Memory B cell (primary cell): ENCODE measurements at places on chromosomes 13 and 19.

DNA sequence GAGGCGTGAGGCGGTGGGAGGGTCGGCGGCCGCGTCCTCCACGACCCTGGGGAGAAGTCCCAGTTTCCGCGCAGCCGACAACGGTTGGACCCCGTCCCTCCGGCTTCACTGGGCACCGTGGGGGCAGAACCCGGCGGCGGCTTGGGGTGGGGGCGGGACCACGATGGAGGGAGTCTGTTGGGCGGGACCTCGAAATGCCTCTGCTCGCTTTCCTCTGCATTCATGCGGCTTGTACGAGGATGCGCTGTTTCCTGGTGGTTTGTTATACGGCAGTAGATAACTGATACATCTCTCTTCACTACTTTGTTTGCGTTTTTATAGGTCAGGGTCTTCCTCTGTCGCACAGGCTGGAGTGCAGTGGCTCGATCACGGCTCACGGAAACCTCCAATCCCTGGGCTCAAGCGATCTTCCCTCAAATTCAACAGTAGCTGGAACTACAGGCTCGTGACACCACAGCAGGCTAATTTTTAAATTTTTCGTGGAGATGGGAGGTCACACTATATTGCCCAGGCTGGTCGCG is 24.6 kb upstream of the ZNF846 start:
- no peak for DNase-seq

- DNase-seq, result no peak
Measured at GRCh38 chr13:25084096-25084495, 11.8 kb upstream of the PABPC3 start.

- DNase-seq, result no peak
Measured at GRCh38 chr13:23788459-23788858, 100.7 kb downstream of the MIPEP start.

DNA sequence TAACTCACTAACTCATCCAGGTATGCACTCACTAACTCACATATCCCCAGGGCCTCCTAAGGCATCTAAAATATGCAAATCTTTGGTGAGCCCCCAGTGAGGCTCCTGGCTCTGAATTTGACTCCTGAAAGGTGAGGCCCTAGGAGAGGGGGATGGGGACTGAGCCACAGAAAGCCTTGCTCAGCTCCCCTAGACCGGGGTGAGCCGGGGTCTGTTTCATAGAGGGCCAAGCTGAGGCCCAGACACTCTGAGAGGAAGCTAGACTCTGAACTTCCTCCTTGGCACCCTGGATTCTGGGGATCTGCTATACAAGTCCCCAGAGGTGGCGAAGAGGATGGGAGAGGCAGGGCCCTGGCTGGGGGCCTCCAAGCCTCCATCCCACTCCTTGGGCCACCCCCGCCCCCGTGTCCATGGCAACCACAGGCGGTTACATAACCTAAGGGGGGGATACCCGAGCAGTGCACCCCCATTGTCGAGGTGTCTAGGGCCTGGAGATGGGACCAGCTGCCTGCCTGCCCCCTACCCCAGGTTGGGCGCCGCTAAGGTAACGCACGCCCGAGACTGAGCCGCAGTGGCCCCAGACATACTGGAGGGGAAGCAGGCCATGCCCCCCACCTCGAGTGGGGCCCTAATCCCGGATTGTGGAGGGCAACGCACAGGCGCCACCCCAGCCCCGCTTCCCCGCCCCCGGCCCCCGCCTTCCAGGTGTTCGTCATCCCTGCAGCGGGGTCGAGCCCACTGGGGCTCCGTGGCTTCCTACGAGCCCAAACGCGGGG is 646 bp downstream of the ABHD8 start:
- DNase-seq, result no peak

GRCh38 chr13:31625115-31625514 is 114.2 kb upstream of the RXFP2 start:
- DNase-seq, result no peak

- DNase-seq, result no peak
Measured at GRCh38 chr13:45695198-45695730, 6.9 kb upstream of the CBY2 start.

- no peak for DNase-seq
Measured at GRCh38 chr19:48424694-48425219, 21.0 kb upstream of the GRWD1 start.

DNA sequence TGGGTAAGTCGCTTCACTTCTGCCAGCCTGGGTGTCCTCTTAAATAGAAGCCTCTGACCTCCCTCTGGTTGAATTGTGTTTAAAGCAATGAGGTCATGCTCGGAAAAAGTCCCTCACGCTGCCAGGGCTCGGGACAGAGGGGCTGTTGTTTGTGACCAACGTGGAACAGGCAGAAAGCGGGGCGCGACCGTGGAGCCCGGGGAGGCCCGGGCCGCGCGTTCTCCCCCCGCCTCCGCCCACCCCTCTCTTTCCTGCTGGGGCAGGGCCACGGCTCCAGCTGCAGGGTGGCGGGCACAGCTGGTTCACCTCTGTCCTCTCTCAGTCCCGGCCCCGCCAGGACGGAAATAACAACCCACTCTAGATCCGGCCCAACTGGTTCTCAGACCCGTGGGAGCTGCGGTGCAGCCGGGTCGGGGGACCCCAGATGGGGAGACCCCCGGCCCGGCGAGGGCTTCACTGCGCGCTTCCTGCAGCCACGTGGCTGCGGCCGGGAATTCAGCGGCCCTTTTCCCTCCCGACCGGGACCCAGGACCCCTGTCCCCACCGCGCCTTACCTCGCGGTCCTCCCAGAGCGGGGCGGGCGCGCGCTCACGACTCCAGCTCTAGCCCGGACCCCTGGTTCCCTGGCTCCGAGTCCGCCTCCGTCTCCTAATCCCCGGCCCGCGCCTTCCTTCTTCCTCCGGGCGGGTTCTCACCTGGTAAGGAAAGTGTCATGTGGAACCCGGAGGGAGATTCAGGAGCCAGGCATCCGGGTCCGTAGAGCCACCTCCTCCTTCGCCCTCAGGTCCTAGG is 1.9 kb downstream of the CDC42EP5 start:
- no peak for DNase-seq

GRCh38 chr19:2977746-2978138 is 378 bp downstream of the TLE6 start:
- no peak for DNase-seq

DNA sequence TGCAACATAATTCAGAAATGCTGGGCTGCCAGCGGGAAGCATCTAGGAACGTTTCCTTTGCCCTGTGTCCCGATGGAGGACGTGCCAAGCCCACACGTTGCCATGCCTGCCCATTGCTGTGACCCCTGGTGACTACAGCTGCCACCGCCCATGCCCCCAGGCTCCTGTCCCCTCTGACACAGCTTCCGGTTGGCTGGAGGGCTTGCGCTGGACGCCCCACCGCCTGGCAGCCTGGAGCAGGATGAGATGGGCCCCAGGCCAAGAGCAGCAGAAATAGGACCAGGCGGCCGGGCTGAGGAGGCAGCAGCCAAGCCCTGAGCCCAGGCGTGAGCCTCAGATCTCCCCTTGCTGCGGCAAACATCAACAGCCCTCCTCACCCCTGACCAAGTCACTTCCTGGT is 125.9 kb downstream of the COL4A2 start:
- DNase-seq, result no peak

DNA sequence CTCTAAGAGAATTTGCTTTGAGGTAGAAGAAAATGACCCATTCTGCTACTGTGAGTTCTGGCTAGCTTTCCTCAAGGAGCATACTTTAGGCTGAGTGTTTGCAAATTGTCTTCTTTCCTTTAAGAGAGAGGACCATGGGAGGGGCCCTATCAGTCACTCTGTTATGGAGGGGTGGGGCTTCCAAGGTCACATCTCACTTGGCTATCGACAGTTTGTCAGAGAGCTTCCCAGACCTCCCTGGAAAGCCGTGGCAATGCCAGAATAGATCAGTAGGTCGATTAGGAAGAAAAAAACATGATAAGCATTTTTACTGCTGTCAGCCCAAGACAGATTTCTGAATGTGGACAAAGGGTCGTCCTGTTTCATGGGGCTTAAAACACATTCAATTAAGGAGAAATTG is 93.3 kb downstream of the OXGR1 start:
- no peak for DNase-seq

- DNase-seq, result no peak
Measured at GRCh38 chr19:5452594-5453565, 2.3 kb upstream of the ZNRF4 start.

DNA sequence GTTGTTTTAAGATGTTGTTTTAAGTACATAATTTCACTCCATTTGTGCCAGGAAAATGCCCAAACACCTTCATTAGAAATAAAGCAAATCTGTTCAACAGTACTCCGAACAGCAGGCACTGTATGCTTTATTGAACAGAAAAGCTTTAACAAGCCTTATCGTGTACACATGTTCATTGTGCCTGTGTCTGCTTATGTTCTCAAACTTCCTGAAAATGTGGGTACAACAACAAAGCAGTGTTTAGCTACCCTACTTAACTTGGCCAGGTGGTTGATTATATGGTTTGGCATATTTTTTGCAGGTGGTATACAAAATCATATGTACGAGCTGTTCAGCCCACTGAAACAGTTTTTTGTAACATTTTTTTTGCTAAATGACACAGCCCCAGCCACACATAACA is 718.0 kb downstream of the DACH1 start:
- DNase-seq, result no peak

GRCh38 chr13:29674532-29674931 is 79.0 kb upstream of the SLC7A1 start:
- no peak for DNase-seq

- DNase-seq, result no peak
Measured at GRCh38 chr13:78139765-78140164, 221.1 kb upstream of the EDNRB start.

DNA sequence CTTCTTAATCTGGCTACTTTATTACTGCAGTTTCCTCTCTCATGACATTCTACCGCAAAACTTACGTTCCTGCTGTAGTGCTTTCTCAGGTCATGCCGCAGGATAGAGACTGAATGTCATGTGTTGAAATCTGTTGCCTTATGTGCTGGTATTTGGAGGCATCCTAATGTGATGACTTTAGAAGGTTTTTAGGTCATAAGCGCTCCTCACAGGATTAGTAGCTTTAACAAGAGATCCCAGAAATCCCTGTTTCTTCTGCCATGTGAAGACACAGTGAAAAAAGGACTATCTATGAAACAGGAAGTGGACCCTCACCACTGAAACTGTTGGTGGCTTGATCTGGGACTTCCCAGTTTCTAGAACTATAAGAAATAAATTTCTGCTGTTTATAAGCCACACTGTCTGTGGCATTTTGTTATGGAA is 209.3 kb downstream of the LACC1 start:
- no peak for DNase-seq

DNA sequence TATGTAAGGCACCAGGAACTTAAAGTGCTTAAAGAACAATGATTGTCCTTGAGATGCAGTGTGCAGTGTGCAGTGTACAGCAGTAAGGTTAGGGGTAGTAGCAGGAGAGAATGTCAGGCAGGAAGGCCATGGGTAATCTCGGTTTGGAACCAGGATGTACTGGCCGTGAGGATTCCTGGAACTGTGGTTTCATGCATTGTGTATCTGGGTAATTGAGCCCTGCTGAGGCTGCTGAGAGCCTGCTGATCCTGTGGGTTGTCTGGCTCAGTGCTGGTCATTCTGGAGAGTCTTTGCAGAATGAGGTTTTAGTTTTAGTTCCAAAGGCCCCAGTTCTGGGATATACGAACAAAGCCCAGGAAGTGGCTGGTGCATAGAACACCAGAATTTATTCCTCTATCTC is 71.0 kb downstream of the ZNF568 start:
- no peak for DNase-seq

DNA sequence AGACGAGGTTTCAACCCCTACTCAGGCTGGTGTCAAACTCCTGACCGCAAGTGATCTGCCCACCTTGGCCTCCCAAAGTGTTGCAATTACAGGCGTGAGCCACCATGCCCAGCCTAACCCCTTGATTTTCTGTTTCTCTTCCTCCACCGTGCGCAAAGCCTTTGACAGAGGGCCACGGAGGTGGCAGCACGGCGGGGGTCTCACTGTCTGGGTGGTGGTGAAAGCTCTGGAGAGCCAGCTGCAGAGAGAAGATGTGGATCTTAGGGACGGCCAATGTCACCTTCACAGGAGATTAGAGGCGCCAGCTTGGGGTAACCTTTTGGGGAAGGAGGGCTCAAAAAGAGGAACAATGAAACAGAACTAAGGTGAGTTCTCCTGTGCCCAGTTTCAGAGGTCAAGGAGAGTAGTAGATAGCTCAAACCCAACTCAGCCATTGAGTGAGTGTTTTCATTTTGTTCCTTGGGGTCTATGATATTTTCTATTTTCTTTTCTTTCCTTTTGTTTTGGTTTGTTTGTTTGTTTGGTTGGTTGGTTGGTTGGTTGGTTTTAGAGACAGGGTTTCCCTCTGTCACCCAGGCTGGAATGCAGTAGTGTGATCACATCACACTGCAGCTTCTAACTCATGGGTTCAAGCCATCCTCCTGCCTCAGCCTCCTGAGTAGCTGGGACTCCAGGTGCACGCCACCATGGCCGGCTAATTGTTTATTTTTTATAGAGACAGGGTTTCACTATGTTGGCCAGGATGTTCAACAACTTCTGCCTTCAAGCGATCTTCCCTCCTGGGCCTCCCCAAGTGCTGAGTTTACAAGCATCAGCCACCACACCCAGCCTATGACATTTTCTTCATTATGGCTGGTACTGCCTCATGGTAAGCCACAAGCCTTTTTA is 37.7 kb downstream of the GPR42 start:
- peak; percentile 16 for DNase-seq

DNA sequence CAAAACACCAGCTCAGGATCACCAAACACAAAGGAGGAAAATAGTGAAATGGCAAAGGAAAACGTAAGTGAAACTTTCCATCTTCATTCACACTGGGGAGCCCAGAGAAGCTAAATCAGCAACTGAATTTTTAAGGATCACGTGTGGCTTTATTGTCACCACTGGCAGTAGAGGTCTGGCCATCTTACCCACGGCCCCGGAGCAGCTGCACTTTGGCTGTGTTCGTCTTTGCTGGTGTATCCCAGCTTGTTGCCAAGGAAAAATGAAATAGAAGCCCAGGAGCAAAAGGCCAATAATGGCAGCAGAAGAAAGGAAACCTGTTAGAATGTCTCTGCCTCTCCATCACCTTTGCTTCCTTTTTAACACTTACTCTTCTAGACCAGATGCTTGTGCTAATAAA is 274.7 kb downstream of the FOXO1 start:
- no peak for DNase-seq

DNA sequence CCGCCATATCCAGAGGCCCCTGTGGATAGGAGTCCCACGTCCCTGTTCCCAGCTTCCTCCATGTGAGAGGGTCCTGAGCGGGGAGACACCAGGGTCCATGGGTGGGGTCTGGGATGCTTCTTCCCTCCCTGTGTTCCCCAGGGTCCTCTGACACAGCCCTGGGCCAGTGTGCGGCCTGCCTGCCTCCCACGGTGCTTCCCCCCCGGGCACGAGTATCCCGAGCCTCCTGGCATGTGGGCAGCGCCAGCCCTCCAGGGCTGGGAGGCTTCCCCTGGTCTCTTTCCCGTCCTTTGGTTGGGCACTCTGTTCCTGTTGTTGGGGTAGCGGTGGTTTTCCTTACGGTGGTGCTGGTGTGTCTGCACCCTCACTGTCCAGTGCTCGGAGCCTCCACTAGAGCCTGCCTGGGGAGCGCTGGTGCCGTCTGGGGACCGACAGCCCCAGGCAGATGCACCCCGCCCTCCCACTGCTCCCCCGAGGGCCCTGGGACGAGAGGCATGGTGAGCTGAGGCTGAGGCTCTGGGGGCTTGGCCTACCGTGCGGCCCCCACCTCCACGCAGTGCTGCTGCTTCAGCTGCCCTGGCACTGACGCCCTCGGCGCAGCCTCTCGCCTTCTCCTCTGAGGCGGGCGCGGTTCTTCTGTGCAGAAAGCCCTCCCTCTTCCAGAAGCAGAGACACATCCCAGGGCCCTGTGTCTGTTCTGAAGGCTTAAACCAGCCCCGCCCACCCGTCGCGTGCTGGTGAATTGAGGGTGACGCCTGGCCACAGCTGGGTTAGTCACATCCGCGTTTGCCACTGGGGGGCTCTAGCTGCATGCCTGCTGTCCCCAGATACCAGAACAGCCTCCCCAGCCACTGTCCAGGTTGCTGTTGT is 27.9 kb downstream of the PLEKHJ1 start:
- DNase-seq, result peak; percentile 46
